GM12891 (cell line): ENCODE measurements at places on chromosomes 16 and 17.
A peak's percentile ranks its signal among the peaks of the same experiment; 100 is the strongest.

GRCh38 chr17:71655542-71655941, 465.3 kb upstream of the SOX9 start:
- DNase-seq = no peak

DNA sequence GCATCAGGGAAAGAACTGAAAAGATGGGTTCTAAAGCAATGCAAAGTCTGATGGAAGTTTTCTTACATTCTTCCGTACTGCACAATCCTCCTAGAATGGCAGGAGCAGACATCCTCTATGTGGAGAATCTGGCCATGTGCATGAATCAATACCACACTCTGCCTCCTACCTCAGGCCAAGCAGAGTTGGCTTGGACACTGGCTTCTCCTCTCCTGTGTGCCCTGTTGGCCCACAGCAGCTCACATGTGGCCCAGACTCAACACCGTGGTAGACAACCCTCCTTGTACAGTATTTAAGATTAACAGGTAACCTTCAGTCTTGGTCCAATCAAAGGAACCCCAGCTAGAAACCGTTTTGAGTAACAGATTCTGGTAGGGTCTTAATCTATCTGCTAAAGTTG, 101.9 kb downstream of the ZFHX3 start:
- DNase-seq = no peak

DNA sequence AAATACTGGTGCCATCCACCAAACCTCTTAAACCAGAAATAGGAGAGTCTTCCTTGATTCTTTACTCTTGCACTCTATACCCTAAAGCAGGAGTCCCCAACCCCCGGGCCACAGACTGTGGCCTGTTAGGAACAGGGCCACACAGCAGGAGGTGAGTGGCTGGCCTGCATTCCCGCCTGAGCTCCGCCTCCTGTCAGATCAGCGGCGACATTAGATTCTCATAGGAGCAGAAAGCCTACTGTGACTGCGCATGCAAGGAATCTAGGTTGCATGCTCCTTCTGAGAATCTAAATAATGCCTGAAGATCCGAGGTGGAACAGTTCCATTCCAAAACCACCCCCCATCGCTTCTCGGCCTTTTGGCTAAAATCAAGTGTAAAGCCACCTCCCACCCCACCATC, 30.3 kb upstream of the SRCIN1 start:
- no peak for DNase-seq

DNA sequence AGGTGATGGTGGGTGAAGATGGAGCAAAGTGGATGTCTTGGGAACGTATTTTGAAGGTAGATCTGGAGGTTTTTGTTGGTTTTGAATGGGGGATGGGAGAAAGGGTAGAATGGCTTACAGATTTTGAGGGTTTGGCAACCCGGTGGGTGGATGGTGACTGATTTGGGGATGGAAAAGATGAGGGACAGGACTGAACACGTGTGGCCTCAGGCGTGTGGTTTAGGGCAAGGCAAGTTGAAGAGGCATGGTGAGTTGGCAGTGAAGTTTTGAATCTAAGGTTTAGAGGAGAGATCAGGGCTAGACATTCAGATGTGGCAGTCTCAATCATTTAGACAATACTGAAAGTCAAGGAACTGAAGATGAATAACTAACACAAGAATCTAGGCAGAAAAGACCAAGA, 5.0 kb upstream of the DCTPP1 start:
- DNase-seq = no peak

- DNase-seq = no peak
Observed at GRCh38 chr17:5816491-5817070, 232.3 kb upstream of the NLRP1 start.

DNA sequence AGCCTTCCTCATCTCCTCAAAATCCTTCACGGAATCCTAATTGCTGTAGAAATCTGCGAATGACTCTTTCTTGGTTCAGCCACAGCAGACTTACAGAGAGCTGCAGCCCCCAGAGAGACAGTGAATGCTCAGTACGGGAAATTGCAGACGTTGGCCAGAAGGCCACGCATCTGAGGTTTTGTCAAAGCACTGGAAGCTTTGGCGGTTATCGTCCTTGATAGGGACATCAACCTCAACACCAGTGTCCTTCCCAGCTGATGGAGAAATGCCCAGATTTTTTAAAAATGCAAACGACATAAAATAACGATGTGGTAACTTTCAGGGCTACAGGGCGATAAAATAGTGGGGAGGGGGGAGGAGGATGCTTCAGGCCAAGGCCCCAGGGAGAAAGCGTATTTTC, 166.6 kb upstream of the CIBAR2 start:
- DNase-seq = no peak

DNA sequence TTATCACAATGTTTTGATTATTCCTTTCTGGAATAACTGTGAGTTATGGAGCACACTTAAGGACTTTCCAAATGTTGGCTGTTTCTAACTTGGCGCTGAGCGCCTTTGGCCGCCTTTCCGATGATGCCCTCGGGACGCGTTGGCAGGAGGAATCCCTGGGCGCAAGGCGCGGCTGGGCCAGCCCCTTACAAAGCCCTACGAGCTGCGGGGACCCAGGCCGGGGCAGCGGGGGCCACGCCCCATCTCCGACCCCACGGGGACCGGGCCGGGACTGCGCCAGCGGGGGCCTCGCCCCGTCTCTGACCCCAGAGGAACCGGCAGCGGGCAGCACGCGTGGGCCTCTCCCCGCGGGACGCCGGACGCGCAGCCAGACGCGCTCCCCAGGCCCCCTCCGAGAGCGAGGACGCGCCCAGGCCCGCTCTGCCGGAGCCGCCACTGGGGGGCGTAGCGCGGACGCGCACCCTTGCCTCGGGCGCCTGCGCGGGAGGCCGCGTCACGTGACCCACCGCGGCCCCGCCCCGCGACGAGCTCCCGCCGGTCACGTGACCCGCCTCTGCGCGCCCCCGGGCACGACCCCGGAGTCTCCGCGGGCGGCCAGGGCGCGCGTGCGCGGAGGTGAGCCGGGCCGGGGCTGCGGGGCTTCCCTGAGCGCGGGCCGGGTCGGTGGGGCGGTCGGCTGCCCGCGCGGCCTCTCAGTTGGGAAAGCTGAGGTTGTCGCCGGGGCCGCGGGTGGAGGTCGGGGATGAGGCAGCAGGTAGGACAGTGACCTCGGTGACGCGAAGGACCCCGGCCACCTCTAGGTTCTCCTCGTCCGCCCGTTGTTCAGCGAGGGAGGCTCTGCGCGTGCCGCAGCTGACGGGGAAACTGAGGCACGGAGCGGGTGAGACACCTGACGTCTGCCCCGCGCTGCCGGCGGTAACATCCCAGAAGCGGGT, at the start of gene GAA:
Gene GAA (plus strand): TSS at position 571 of the 935 bp plus-strand sequence. CDS start 3,006 bp downstream, outside the sequence.
- peak; percentile 100 for DNase-seq

DNA sequence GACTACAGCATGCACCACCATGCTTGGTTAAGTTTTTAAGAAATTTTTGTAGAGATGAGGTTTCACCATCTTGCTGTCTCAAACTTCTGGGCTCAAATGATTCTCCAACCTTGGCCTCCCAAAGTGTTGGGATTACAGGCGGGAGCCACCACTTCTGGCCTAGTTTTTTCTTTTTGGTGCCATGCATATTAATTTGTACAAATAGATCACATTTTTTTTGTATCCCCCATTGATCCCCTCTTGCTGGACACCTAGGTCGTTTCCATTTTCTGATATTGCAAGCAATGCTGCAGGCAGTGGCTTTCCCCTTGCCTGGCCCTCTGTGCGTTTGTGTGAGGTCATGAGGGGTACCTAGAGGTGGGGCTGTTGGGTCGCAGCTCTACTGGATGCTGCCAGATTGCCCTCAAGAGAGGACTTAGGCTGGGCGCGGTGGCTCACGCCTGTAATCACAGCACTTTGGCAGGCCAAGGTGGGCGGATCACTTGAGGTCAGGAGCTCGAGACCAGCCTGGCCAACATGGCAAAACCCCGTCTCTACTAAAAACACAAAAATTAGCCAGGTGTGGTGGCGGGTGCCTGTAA, 23.8 kb downstream of the RAP1GAP2 start:
- DNase-seq = no peak

DNA sequence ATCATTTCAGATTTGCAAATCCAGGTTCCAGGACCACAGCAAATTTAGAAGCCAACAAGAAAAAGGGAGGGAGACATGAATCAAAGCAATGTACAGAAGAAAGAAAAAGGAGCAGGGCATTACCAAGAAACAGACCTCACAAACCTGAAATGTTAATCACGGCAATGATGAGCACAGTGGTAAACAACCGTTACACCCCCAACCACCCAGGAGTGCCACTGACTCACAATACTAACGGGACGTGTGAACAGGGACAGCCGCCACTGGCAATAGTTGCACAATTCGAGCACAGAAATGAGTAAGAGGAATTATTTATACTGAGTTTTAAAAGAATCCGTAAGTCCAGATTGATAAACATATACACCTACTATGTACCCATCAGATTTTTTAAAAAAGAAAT, 13.8 kb downstream of the USP22 start:
- DNase-seq = no peak

- DNase-seq = no peak
Observed at GRCh38 chr16:11183951-11184350, 72.1 kb downstream of the SOCS1 start.

GRCh38 chr17:5430413-5430999, 8.4 kb downstream of the C1QBP start:
- DNase-seq = no peak

DNA sequence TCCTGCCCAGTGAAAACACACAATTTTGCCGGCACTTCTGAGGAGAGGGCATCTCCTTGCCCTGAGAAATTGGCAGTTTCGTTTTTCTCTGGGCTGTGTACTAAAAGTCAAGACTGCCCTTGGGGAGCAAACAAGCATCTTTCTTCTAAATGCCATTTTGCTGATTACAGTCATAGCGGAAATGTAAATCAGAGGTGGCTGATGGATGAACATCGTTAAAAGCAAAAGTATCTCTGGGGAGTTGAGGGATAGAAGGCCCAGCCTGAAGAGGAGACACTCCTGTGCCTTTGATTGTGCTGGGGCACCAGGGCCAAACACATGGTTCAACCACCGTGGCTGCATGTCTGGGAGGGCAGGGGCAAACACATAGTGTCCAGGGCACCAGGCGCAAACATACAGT, 49.8 kb downstream of the ABCC12 start:
- DNase-seq = no peak

- peak; percentile 56 for DNase-seq
Observed at GRCh38 chr17:45018848-45019711, 32.4 kb downstream of the DCAKD start.

DNA sequence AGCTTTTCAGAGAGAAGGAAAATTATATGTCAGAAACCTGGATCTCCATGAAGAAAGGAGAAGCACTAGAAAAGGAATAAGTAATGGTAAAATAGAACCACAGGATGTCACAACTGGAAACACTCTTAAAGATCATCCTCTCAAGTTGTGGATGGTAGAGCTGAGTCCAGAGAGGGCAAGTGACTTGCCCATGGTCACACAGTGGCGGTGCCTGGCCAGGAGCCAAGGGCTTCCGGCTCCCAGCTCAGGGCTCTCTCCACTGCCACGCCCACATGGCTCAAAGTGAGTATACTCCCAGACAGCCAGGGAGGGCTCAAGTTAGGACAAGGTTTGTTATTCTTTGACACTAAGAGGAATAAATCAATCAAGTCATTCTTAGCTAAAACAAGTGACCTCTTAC, 159.8 kb downstream of the COPRS start:
- no peak for DNase-seq

GRCh38 chr17:82548681-82549303, 29.3 kb downstream of the FOXK2 start:
- no peak for DNase-seq

DNA sequence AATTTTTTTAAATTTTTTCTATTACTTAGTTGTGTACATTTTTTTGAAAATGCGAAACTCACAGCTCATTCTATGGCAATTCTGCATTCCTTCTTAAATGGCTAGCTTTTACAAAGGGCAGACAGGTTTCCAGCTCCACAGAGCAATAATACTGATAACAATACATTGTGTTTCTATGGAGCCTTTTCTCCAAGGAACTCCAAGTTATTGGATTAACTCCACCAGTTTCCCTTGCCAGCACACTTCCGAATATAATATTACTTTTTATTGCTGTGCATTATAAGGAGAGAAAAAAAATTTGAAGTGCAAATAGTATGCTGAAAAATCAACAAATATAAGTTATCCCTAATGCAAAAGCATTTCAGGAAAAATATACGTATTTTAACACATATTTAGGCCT, 127.5 kb upstream of the PSMD7 start:
- DNase-seq = no peak

DNA sequence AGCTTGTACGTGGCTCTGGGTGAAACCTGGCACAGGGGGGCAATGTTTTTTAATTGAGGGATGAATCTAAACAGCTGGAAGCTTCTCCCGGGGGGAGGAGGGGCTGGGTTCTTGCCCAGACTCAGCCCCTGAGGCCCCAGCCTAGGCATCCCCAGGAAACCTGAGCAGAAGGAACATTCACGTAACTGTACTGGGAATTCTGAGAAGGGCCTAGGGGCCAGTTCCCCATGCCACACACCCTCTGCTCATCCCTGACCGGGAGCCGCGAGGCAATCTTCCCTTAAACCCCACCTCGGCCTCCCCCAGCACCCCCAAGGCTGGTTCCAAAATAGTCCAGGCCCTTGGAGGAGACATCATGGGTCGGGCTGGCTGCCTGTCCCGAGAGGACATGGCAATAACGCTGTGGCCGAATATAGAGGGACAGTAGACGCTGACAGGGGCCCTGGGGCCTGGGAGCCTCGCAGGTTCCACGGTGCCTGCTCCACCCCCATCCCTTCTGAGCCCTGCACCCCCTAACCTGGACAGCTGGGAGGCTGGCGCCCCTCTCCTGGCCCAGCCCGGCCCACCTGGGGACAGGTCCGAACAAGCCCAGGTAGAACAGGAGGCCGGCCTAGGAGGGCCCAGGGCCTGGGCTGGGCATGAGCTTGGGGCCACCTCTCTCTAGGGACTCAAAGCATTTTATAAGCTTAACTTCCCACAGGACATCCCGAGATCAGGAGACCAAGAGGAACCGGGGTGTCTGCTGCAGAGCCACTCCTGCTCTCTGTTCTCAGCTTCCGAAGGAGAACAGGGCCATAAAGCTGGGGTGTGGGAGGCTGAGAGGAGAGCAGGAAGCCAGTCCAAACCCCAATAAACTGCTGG, 83.2 kb upstream of the TOB1 start:
- DNase-seq = no peak

- no peak for DNase-seq
Observed at GRCh38 chr17:64131606-64132270, 1.8 kb upstream of the ERN1 start.

DNA sequence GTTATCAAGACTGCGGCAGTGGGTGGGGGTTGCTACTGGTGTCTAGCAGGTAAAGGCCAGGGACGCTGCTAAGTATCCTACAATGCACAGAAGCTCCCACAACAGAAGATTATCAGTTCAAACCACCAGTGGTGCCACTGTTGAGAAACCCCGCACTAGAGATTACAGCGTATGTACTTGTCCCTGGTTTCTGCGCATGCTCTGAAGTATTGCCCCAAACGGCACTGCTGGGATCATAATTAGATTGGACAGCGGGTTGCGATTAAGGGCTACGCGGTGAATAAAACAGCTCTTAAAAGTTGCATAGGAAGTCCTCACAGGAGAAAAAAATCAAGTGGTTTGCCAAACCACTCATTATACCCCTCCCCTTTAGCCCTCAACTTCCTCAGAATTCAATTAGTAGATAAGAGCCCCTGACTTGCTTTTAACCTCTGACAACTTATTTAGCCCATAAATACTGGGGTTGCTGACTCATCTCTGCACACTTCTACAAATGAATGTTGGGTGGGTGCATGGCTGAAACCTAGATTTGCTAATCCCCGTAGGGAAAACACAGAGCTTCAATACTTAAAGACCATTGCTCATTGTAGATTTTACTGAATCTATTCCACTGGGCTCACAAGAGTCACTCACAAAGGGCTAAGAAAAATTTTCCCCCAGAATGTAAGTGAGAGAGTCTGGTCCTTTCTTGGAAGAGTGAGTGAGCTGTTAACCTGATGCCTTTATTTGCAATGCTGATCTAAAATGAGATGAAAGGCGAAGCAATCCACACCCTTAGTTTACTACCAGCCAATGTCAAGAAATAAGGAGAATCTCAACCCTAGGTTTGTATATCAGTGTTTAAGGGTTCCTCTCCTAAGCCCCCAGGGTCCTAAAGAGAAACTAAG, 91.8 kb downstream of the RGS9 start:
- DNase-seq = peak; percentile 39
